Stimulated activated CD4-positive, alpha-beta T cell treated with anti-CD3 and anti-CD28 coated beads, Interleukin-15, amount 100 ng/mL, for 24 hours (primary cell): ENCODE measurements at places on chromosomes 5 and 9.

DNA sequence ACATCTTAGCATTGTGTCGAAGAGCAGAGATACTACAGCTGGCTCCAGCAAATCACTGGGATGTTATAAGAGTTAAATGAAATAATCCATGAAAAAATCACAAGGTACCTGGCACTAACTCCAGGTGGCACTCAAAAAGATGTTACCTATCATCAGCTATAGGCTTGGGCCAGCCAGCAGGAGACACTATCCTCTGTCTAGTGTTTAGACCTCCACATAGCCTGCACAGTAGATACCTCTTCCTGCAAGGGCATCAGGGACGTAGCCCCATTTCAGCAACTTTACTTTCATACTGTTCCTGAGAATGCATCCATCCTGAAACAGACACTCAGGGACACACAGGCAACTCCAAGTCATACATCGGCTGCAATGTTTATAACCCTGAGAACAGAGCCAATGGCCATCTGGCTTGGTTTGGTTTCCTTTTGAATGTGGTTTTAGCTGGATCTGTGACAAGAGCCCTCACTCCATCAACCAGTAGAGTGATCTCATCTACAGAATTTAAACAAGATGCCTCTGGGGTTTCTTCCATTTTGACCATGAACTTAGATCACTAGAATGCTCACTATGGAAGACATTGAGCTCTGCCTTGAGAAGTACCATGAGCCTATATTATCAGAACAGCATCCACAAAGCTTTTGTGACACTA is 69.9 kb downstream of the TLE1 start:
- no peak for DNase-seq

DNA sequence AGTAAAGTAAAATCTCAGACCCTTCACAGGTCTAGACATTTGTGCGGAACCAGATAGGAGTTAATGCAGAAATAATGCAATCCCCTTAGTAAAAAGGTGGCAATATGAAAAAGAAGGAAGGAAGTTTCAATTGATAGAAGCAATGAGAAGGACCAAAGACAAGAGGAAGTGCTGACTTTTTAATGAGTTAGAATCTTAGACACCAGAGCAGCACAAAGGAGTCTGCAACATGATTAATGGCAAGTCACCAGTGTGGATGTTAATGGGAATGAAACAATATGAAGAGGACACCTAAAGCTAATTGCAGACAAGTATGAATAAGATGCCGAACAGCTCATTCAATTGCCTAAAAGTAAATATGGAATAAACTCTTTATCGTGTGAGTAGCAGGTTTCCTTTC is 50.9 kb downstream of the MEGF9 start:
- no peak for DNase-seq

GRCh38 chr5:16418471-16418922 is 47.1 kb downstream of the ZNF622 start:
- DNase-seq, result no peak

- DNase-seq, result no peak
These were observed 60.2 kb downstream of the PPARGC1B start for GRCh38 chr5:149790276-149790675.

DNA sequence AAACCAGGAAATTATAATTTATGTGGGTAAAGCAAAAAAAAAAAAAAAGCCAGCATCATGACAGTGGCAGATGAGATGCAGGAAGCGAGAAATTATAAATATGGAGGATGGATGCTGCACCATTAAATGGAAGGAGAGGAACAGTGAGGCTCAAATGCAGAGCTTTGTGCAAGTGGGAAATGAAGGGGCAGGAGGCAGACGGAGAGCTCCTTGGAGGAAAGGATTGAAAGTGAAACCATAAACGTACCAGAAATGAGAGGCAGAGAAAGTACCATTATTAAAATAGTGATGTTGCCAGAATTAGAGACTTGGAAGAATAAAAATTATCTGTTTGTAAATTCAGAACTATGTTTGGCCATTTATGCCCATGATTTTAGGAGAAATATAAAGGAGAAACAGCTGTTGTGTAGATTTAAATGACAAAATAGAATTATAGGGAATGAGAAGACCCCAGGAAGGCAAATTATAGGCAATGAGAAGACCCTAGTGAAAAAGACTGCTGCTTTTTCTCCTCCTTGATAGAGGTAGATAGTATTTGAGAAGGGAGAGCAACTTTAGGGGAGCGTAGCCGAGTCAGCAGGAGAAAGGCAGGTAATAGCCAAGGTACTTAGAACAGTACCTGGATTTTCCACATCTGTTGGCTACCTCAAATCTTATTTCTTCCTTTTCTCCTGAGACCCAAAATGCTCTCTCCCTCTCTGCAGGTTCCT is 341.0 kb upstream of the CD180 start:
- peak; percentile 8 for DNase-seq

DNA sequence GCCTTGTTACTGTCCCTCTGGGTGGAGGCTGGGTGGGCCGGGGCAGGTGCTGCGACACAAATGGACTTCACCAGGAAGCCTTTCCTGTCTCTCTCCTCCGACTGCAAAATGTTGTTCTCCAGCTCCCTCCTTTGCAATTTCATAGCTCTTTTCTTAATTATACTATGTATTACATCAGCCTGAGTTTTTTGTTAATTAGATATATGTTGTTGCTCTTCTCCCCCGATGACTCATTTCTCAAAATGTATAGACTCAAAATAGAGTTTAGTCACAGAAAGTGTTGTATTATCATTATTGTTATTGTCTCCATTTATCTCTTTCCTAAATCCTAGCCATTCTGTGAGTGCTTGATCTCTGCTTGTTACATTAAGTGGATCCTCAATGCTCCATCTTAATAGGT is 122.4 kb upstream of the OSMR start:
- DNase-seq, result no peak

DNA sequence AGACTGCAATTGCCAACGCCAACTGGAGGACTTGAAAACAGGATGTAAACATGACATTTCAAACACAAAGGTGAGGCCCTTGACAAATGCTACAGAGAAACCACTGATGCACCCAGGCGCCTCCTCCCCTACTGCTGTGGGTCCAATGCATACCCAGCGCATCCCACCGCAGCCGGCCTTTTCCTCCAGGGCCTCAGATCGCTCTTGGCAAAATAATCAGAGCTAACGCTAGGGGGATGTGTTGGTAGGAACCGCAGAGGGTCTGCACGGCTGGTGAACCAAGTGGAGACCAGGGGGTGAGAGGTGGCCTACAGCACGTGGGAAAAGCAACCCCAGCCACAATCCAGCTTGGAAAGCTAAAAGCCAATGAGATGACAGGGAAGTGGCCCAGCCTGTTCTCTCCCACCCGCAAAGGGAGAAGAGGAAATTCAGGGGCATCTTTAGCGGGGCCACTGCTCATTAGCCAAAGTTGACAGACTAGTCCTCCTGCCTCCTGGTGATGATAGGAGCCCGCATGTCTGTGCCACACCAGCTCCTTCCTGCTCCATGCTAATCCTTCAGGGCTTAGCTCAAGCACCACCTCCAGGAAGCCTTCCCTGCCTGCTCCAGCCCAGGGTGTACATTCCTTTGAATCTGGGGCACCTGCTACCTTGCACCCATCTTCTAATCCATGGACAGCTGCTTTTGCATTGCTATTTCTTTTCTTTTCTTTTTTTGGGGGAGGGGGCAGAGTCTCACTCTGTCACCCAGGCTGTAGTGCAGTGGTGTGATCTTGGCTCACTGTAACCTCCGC is 5.9 kb downstream of the FAM163B start:
- no peak for DNase-seq

DNA sequence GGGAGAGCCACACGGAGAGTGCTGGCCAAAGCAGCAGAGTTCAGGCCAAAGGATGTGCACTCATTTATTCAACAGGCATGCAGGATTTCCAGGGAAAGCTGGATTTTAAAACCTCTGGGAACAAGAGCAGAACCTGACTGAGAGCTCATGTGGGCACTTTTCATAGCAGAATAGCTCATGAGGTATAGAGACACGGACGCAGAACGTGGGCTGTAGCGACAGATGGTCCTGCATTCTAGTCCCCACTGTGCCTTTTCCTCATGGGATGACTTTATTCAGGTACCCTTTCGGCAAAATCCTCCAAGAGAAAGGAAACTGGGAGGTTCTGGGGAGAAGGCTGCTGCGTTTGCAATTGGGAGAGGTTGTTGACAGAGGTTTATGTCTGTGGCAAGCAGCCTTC is 5.4 kb downstream of the IL4 start:
- DNase-seq, result no peak

DNA sequence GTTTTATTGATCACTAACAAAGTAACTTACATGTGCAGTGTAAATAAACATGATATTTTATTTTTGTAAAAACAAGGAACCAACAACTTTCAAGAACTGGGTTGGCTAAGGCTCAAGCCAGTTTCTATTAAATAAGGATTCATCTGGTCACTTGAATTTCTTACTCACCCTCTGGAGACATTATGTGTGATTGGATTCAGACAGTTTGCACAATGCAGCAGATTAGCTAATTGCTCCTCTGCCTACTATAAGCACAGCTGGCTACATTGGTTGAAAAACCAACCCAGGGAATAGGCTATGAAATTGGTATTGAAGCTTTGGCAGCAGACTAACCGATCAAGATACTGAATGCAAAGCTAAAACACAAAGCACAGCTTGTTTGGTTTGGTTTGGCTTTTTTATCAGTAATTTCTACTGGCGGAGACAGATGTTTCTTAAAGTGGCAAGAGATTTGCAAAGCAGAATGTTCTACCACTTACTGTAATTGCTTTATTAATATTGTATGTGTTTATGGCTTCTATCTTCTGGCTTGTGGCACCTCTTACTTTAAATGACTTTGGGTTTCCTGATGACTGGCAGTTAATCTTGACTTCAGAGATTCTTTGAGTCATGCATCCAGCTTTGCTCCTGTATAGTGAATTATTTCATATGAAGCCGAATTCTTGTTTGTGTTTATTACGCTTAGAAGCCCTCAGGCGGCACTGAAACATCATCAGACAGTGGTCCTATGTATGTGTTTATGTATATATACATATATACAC is 231.5 kb downstream of the MPDZ start:
- DNase-seq, result no peak

- DNase-seq, result no peak
These were observed 42.9 kb upstream of the MTMR12 start for GRCh38 chr5:32355686-32356085.

DNA sequence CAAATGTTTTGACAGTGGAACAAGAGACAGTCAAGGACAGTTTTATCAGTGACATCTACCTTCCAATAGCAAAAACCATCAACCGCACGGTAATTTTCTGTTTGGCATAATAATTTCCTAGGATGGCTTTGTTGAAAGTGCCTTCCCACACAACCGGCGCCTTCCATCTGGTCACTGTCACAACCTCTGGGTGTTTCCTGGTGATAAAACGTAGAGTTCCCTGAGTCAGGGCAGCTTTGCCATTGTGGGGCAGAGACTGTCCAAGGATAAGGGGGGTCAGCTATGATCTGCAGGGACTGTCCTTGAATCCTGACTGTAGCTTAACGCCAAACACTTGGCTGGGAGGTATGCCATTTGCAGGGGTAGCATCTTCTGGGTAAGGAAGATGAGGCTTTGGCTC is 47.6 kb downstream of the GGTA1 start:
- DNase-seq, result no peak

DNA sequence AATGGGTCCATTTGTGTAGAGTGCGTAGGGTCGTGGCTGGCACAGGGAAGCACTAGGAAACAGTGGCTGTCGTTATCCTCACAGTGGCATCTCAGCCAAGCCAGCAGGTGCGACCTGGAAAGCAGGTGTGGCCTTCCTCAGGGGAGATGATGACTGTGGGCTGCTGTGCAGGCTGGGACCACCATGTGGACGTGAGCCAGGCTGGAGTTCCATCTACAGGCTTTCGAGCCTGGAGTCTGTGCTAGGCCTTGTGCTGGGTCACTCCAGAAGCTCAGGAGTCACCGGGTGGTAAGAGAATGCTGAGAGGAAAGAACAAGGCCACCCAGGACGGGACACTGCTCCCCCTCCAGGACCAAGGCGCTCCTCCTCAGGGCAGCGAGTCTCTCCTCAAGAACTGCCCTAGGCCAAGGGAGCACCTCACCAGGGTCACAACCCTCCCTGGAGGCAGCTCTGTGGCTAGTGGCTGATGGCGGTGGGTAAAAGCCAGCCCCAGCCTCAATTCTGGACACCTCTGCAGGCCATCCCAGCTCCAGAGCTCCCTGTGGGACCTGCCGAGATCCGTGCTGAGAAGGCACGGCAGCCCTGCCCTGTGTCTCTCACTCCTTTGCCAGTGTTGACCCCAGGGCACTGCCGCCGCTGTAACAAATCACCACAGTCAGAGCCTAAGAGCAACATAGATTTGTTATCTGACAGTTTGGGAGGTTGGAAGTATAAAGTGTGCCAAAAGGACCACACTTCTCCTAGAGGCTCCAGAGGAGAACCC is 36.0 kb downstream of the WHRN start:
- no peak for DNase-seq

- DNase-seq, result peak; percentile 31
These were observed 81.8 kb downstream of the NLN start for GRCh38 chr5:65803699-65804391.

DNA sequence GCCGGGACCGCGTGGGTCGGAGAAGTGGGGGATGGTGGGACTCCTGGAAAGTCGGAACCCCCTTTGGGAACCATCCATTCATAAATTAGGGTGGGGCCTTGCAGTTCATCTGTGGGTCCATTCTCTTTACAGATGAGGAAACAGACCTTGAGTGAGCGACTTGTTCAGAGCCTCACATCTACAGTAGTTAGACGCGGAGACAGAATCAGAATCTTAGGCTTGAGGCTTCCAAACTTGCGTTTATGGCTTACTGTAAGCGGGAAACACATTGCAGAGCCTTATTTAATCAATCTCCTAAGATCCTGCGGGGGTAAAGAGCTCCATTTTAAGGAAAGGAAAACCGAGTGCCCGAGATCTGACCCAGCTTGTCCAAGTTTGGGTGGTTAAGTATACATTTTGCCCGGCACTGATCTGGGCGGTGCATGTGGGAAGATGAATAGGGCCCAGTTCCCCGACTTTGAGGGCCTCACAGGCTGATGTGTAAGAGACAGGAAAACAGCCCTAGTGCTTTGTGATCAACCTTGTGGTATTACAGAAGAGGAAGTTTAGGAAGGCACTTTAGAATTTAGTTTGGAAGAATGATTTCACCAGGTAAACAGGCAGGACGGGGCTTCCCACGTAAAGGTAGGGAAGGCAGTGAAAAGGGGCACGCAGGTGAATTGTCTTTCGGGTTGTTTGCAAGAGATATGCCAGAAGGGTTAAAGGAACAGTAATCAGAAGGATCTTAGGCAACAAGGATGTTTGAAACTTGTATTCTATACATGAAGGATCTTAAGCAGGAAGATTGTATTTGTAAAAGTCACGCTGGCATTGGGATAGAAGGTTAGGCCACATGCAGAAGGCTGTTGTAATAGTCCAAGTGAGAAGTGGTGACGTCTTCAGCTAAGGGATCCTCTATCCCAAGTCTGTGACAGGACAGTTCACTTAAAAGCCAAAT is 744 bp downstream of the TARS1 start:
- DNase-seq, result peak; percentile 56

GRCh38 chr5:54621048-54621447 is 103.5 kb downstream of the SNX18 start:
- no peak for DNase-seq

GRCh38 chr5:68288707-68289134 is 73.2 kb downstream of the PIK3R1 start:
- DNase-seq, result no peak

GRCh38 chr5:32156635-32157034 is 17.5 kb downstream of the GOLPH3 start:
- no peak for DNase-seq

- DNase-seq, result no peak
These were observed 559.5 kb upstream of the KLF4 start for GRCh38 chr9:108049026-108049607.

GRCh38 chr5:94884311-94884710 is 265.8 kb downstream of the SLF1 start:
- no peak for DNase-seq
